Stimulated activated CD4-positive, alpha-beta T cell treated with anti-CD3 and anti-CD28 coated beads, Interleukin-12 subunit alpha, Interleukin-12 subunit beta, amount 100 ng/mL, for 48 hours (primary cell): ENCODE measurements at places on chromosomes 3 and 15.
A peak's percentile ranks its signal among the peaks of the same experiment; 100 is the strongest.

DNA sequence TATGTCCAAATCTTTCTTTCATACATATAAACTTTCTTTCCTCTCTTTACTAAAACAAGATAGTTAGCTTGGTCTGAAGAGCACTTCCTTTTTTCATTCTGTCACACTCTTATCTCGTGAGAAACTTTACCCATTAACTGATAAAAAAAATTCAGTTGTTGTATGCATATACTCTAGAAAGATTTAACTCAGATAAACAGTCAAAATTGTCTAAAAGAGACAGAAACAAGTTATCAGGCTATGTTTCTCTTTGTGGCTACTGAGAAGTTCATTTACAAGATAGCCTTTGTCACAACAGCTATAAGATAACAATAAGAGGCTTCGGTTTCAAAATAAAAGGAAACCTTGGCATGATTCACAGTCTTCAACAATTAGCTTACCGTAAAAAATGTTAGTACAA is 235.7 kb upstream of the ATP10A start:
- no peak for DNase-seq

GRCh38 chr3:49611719-49612118 is 57.4 kb downstream of the BSN start:
- no peak for DNase-seq

DNA sequence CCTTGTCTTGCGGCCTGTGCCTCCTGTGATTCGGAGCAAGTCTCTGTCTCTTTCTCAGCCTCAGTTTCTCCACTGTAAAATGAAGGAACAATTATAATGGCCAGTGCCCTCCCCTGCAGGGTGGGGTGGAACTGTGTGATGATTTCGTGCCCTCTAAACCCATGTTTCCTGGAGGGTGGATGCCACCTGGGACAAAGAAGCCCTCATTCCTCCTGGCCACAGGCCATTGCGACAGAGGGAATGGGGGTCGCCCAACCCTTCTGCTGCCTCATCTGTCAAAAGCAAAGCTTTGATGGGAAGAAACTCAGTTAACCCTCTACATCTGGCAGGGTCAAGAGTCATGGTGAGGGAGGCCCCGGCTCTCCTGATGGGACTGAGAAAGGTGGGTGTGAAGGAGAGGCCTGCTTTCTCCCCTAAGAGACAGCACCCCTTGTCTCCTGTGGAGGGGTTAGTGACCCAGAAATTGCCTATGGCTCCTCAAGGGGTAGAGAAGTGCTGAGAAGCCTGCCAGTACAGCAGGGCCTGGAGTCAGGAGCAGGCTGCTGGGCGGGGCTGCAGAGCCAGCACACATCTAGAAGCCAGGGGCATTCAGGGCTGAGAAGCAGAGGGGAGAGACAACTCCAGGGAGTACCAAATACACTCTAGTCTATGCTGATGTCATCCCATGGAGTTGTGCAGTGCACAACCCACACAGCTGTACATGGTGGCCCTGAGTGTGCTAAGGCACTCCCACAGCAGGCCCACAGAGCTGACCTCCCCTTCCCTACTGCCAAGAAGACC is 61.0 kb downstream of the PLXNA1 start:
- DNase-seq: no peak

GRCh38 chr15:77819851-77820728 is 187.4 kb upstream of the LINGO1 start:
- DNase-seq: no peak

- DNase-seq: no peak
Measured at GRCh38 chr3:123385981-123386380, 62.9 kb downstream of the ADCY5 start.

DNA sequence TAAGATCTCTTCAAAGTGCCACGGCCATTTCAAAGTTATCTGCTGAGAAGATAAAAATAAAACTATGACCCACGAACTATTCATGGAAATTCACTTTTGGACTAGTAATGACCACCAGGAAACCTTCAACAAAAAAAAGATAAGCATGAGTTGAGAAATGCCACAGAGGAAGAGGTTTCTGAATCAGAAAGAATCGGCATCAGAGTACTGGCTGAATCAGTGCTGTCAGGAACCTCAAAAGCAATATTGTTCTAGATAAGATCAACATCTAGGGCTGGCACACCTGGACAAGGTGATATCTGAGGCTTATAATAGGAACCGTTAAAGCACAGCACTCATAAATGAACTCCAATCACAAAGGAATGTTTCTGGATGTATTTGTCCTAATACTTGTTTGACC is 72.7 kb downstream of the PEAK1 start:
- DNase-seq: no peak

GRCh38 chr3:162096874-162097273 is 600.3 kb downstream of the OTOL1 start:
- no peak for DNase-seq

- DNase-seq: no peak
Measured at GRCh38 chr15:101611580-101612299, 40.4 kb downstream of the TM2D3 start.

DNA sequence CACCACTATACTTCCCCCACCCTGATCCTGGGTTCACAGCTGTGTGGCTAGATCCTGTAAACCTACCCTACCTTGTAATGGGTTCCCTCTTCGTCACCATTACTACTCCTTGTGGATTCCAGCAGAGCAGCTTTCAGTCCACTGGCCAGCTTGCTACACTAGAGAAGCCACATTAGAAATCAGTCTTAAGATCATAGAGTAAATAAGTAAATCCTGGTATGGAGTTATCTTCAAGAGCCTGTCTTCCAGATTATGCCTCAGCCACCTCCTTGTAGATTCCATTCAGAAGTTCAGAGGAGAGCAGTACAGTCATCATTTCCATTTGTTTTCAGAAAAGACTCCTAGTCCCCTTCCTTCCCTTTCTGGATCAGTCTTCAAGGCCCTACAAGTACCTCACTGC is 123.7 kb downstream of the ALDH1A2 start:
- DNase-seq: no peak

GRCh38 chr3:146035366-146035765 is 125.6 kb downstream of the PLOD2 start:
- no peak for DNase-seq

GRCh38 chr15:66386204-66387123 is at the start of gene MAP2K1:
MAP2K1 (plus strand) TSS chr15:66386912; CDS start chr15:66387348, 436 bp downstream.
- DNase-seq: peak; percentile 98

GRCh38 chr3:115652738-115653137 is 29.4 kb downstream of the GAP43 start:
- no peak for DNase-seq

- DNase-seq: no peak
Measured at GRCh38 chr3:185561958-185562357, 9.6 kb upstream of the LIPH start.

DNA sequence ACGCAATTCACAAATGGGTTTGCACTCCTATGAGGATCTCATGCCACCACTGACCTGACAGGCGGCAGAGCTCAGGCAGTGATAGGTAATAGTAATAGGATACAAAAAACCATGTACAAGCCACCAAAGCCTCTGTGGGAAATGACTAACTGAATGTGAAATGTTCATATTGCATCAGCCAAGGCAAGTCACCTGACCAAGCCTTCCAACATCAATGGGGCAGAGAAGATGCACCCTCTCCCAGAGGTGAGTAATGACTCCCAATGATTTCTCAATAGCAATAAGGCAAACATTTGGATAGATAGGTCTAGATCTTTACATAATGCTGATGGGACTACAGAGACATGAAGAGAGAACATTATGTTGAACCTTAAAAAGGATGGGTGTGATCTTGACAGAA is 14.9 kb downstream of the CNTN3 start:
- DNase-seq: no peak

DNA sequence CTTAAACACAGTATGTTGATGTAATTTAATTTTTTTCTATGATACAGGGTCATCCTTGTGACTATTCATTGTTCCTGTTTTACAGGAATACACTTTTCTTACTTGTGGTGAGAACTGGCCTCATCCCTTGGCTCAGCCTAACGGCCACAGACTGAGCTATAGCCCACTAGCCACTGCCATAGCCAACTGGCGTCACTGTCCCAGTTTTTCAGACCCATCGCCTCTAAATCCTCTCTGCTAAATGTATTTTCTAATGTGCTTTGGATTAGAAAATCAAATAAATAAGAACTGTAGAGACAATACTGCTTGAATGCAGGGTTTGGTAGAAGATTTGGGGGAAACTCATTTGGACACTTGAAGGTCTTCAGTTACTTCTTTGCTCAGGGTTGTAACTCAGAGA is 113.1 kb downstream of the TIGIT start:
- DNase-seq: no peak
